Uterus (tissue), 4 donors: ENCODE measurements at places on chromosomes 5 and 9. TPM values are rescaled to one million over a fixed set of nuclear protein-coding genes. Genes with fewer than 3 reads are reported as not detected.
A peak's percentile ranks its signal among the peaks of the same experiment; 100 is the strongest.

Gene MRPL41
- 8.6 TPM for total RNA-seq

DNA sequence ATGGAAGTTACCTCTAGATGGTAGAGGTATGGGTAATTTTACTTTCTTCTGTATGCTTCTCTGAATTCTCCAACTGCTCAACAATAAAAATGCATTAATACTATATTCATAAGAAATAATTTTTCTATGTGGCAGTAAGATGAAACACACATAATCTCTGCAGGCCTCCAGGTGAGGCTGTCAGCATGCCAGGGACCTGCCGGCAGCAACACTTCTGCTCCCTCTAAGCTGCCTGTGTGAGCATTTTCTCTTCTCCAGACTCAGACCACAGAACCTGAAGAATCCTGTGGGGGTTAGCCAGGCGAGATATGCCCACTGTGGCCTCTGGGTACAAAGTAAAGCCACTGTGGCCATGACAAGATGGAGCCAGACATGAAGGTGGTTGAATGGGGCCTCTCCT lies 316.3 kb downstream of the EBF1 start:
- H3K27ac ChIP-seq = no peak overlapping the region
- H3K4me3 ChIP-seq = no peak overlapping the region
- H3K27me3 ChIP-seq = no peaks in the 10 kb centered on the region
- DNase-seq = no peak

- DNase-seq = no peak
- H3K27me3 ChIP-seq = no peaks in the 10 kb centered on the region
- H3K4me3 ChIP-seq = no peak overlapping the region
- H3K36me3 ChIP-seq = no peaks in the 10 kb centered on the region
- no peak overlapping the region for H3K27ac ChIP-seq
- no peaks in the 10 kb centered on the region for H3K4me1 ChIP-seq
Observed at GRCh38 chr9:112878752-112879151, 11.9 kb downstream of the SLC46A2 start.

Gene ANKRD33B
- 7.2 TPM for total RNA-seq

Gene PCDHGB7
- total RNA-seq = 23.6 TPM

GRCh38 chr9:80622508-80622907 lies 1050.7 kb downstream of the TLE4 start:
- no peak for DNase-seq
- no peaks in the 10 kb centered on the region for H3K36me3 ChIP-seq
- no peaks in the 10 kb centered on the region for H3K27me3 ChIP-seq
- no peak overlapping the region for H3K27ac ChIP-seq
- H3K4me3 ChIP-seq = no peak overlapping the region

DNA sequence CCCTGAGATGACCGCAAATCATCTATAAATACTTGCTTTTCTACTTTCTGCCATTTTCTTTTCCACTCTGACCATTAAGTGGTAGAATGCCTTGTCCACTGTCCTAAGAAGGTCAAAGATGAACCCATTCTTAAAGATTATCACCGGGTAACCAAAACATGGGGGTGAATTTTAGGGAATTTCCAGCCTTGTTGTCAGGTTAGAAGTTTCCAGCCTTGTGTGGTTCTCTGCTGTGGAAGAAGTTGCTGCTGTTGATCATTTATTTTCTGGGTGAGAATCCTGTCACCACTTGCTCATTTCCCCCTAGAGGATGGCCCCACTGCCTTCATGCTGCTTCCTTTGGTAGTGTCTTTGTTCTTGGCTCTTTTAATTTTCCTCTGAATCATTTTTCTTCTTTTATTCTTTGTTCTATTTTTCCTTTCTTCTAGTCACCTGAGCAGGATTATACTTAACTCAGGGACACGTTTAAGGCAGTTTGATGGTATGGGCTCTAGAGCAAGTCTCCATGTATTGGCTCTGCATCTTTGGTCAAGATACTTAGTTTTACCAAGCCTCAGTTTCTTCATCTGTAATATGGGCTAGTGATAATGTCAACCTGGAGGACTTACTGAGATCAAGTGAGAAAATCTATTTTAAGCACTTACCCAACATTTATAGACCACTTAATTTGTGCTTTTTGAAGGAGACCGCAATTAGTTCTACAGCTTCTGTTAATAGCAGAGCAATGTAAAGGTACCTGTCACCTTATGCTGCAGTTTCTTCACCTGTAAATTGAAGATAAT lies 266.2 kb downstream of the ARHGAP26 start:
- no peaks in the 10 kb centered on the region for H3K36me3 ChIP-seq
- no peaks in the 10 kb centered on the region for H3K4me1 ChIP-seq
- no peak overlapping the region for H3K27ac ChIP-seq

DNA sequence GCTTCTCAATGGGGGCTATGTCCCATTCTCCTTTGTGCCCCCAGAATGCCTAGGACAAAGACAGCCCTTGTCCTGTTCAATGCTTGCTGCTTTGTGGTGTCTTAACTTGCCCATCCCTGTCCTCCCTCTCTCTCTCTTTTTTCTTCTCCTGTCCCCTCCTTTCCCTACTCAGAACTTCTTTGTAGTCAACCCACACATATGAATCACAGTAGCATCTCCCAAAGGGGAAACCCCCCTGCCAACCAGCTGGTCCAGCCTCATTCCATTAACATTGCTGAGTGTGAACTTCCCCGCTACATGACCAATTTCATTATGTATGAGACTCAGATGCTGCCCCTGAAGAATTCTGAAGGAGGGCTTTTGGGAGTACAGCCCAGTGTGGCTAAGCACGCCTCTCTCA lies 408.3 kb downstream of the ENC1 start:
- no peak overlapping the region for H3K4me3 ChIP-seq
- no peak for DNase-seq
- H3K27ac ChIP-seq = no peak overlapping the region
- H3K27me3 ChIP-seq = no peaks in the 10 kb centered on the region
- H3K4me1 ChIP-seq = no peaks in the 10 kb centered on the region

Gene TIGD6
- 3.9 TPM for total RNA-seq

GRCh38 chr5:102545175-102545574 lies 46.4 kb upstream of the SLCO6A1 start:
- H3K36me3 ChIP-seq = no peaks in the 10 kb centered on the region
- no peak overlapping the region for H3K27ac ChIP-seq

DNA sequence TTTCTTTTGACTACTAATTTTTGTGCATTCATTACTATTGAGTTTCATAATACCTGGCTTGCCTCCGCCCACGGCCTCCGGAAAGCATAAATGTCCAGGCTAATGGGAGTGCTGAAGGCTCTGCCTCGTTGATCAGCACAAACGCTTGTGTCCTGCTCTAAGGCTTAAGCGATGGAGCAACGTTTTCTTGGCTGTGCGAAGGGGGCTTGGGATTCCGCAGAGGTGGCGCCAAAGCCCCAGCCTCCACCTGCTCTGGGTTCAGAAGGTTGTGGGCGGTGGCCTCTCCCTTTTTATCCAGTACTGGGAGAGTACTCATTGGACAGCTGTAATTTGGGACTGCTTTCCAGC lies 19.7 kb downstream of the ANXA2R start:
- peaks cover 15% of the 10 kb centered on the region for H3K27me3 ChIP-seq
- H3K4me3 ChIP-seq = peak overlapping the region; percentile 24
- DNase-seq = no peak
- peak overlapping the region; percentile 93 for H3K27ac ChIP-seq
- H3K4me1 ChIP-seq = no peaks in the 10 kb centered on the region

GRCh38 chr5:180463216-180463900 lies 30.8 kb upstream of the CNOT6 start:
- H3K4me3 ChIP-seq = no peak overlapping the region
- no peak for DNase-seq
- H3K4me1 ChIP-seq = no peaks in the 10 kb centered on the region
- H3K27ac ChIP-seq = no peak overlapping the region

DNA sequence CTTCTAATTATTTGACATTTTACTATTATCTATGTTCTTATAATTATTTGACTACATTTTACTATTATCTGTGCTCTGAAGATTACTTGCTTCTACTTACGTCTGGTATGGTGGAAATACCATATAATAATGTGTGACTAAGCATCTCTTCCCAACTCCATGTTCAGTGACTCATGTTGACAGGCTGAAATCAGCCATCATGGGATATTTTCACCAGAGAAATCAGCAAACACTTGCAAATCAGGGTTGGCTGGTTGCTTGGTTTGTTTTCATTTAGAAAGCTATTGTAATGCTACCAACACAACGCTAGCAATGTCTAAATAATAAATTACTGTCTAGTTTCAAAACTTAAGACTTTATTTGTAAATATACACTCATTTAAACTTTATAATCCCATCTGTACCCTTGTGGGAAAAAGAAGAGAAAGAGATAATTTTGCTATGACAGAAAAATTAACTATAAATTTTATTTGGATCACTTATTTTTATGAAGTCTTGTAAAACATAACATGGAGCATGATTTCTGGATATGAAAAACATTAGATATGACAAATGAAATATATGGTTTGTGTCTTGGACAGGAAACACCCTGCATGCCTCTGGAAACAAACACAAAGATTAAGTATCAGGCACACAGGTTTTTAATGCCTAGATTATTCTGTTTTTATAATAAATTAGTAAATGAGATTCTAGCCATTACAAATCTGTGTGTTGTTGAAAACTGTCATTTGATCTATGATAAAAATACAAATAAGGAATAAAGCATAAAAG lies 337.6 kb downstream of the BNC2 start:
- H3K27me3 ChIP-seq = no peaks in the 10 kb centered on the region
- H3K36me3 ChIP-seq = no peaks in the 10 kb centered on the region
- peak overlapping the region; percentile 49 for H3K27ac ChIP-seq
- DNase-seq = no peak
- no peak overlapping the region for H3K4me3 ChIP-seq

Gene SPINK14
- not detected for total RNA-seq

DNA sequence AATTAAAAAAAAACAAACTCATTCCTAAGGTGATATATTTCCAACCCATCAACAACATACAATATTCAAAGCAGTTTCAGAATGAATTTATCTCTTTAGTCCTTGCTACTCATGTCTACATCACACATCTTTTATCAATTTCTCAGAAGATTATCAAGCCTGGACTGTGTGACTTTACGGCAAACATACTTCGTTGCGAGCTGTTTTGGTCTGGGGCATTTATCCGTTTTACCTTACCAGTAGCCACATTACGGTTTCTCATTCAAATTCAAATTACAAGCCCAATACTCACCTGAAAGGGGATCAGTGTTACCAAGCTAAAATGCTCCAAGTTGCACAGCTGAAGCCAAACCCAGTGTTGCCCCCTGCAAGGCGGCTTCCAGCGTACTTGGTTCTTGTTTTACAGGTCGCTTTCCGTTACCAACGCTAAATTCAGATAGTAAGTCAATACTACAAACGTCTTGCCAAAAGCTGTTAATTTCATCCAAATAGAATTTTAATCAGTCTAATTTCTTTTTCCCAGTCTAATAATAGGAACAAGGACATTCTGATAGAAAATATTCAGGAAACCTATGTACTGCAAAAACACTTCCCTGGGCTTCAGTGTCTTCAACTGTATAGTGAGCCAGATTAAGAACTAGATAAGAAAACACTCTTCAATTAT lies 1.8 kb downstream of the HNRNPH1 start:
- no peak for DNase-seq
- peak overlapping the region; percentile 78 for H3K4me3 ChIP-seq
- peak overlapping the region; percentile 85 for H3K27ac ChIP-seq
- H3K27me3 ChIP-seq = no peaks in the 10 kb centered on the region
- peaks cover 20% of the 10 kb centered on the region for H3K4me1 ChIP-seq

Gene ARL15
- 338 TPM for total RNA-seq

Gene SPINK6
- not detected for total RNA-seq

GRCh38 chr9:81993656-81994055 lies 5.1 kb downstream of the SPATA31D1 start:
- H3K27me3 ChIP-seq = no peaks in the 10 kb centered on the region
- no peaks in the 10 kb centered on the region for H3K36me3 ChIP-seq
- H3K27ac ChIP-seq = no peak overlapping the region

- no peaks in the 10 kb centered on the region for H3K27me3 ChIP-seq
- H3K36me3 ChIP-seq = no peaks in the 10 kb centered on the region
- DNase-seq = no peak
- no peak overlapping the region for H3K4me3 ChIP-seq
- no peaks in the 10 kb centered on the region for H3K4me1 ChIP-seq
- H3K27ac ChIP-seq = no peak overlapping the region
Observed at GRCh38 chr9:94772639-94773303, 46.3 kb downstream of the AOPEP start.

DNA sequence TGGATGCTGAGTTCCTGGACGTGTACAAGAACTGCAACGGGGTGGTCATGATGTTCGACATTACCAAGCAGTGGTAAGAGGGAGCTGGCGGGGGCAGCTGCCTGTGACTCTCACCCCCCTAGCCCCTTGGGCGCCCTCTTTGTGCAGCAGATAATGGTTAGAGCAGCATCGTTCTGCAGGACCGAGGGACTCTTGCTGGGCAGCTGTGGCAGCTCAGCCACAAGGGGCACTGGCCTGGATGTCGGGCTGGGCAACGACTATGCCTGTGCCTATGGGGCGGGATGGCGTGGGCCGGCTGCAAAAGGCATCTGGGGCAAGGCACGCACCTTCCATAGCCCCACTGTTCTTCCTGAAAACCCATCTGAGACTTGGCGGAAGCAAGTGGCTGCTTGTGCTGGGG lies 12.9 kb upstream of the AJM1 start:
- no peak overlapping the region for H3K4me3 ChIP-seq
- no peak for DNase-seq
- no peak overlapping the region for H3K27ac ChIP-seq
- H3K4me1 ChIP-seq = no peaks in the 10 kb centered on the region

GRCh38 chr5:81247441-81247972 lies 14.4 kb downstream of the CKMT2 start:
- no peak overlapping the region for H3K4me3 ChIP-seq
- no peaks in the 10 kb centered on the region for H3K4me1 ChIP-seq
- peak overlapping the region; percentile 10 for H3K27ac ChIP-seq
- no peaks in the 10 kb centered on the region for H3K27me3 ChIP-seq

Gene OR2V1
- not detected for total RNA-seq

- no peaks in the 10 kb centered on the region for H3K27me3 ChIP-seq
- DNase-seq = no peak
- H3K36me3 ChIP-seq = no peaks in the 10 kb centered on the region
- H3K4me3 ChIP-seq = no peak overlapping the region
- H3K4me1 ChIP-seq = no peaks in the 10 kb centered on the region
Observed at GRCh38 chr9:81636255-81636599, 53.1 kb downstream of the TLE1 start.

GRCh38 chr9:24090566-24090965 lies 264.5 kb upstream of the ELAVL2 start:
- DNase-seq = no peak
- H3K4me3 ChIP-seq = no peak overlapping the region
- no peak overlapping the region for H3K27ac ChIP-seq
- no peaks in the 10 kb centered on the region for H3K4me1 ChIP-seq

- no peak overlapping the region for H3K27ac ChIP-seq
- no peak for DNase-seq
- H3K4me1 ChIP-seq = peaks cover 3% of the 10 kb centered on the region
- no peak overlapping the region for H3K4me3 ChIP-seq
Observed at GRCh38 chr5:154945695-154946301, 4.9 kb downstream of the MRPL22 start.

DNA sequence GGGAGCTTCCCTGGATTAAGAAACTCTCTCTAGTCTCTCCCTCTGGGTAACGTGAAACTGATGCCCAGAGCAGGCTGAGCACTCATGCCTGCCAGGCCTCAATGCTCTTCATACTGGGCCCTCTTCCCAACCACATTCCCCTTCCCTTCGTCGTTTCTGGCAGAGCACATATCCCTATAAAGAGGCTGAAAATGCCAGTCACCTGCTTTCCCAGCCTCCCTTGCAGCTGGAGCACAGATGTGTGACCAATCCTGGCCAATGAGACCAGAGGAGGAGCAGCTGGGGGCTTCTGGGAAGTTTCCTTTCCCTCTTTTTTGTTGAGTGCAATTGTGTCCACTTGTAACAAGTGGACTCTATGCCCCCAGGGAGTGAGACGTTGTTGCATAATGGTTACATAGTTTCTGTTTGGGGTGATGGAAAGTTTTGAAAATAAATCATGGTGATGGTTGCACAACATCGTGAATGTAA lies 30.2 kb upstream of the SMIM23 start:
- H3K27ac ChIP-seq = no peak overlapping the region
- no peaks in the 10 kb centered on the region for H3K27me3 ChIP-seq
- H3K4me3 ChIP-seq = no peak overlapping the region
- no peaks in the 10 kb centered on the region for H3K4me1 ChIP-seq
